ENCODE measurements at places on chromosomes 1 and 21.

- DNase-seq: no peak
Observed at GRCh38 chr1:209556162-209556690, 27.3 kb upstream of the CAMK1G start.

DNA sequence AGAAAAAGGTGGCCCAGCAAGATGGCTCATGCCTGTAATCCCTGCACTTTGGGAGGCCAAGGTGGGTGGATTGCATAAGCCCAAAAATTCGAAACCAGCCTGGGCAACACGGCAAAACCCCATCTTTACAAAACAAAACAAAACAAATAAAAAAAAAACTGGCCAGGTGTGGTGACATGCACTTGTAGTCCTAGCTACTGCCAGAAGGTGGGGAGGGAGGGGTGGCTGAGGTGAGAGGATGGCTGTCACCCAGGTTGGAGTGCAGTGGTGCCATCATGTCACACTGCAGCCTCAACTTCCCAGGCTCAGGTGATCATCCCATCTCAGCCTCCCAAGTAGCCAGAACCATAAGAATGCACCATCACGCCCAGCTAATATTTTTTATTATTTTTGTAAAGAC lies 22.8 kb downstream of the RERE start:
- no peak for DNase-seq

DNA sequence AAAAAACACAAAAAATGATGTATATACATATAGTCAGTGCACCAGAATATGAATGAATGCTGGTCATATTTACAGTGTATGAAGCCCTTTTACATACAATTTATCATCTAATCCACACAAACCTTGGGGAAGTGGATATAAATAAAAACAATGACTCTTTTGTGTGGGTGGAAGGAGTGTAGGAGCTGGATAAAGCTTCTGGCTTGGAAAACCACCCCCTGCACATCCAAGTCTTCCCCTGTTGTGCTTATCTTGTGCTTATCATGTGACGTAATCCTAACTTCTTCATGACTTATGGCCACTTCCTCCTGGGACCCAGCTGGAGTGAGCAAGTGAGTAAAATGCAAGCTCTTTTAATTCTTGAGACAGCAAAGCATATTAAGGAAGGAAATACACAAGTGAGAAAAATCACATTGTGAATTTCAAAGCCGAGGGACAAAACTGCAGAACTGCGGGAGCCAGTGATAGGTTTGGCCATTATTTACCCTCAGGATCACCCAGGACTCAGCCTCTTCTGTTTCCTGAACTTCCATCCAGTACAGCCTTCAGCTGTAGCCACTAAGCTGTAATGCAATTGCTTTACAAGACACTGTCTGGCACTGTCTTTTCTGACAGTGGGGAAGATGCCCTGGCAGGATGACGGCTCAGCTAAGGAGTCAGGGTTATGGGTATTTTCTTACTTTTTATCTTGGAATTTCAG lies 104.0 kb upstream of the PPM1J start:
- DNase-seq: no peak

DNA sequence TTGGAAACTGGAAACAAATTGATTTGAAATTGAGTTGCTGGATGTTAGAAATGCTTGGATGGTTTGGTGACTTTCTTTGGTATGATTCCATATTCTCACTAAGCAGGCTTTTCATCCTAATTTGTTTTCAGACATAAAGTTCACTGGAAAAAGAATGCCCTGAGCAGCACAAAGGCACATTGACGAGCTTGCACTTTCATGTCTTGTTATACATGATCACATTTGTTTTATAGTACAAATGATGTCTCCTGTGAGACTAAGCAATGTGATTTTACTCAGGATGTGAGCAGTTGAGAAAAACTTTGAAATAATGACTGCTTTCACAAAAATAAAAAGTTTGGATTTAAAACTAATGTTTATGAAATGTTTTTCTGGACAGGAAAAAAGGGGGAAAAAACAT lies 63.6 kb downstream of the KCNT2 start:
- DNase-seq: no peak

- DNase-seq: peak; percentile 22
Observed at GRCh38 chr21:46099476-46099875, 1.6 kb downstream of the COL6A2 start.

GRCh38 chr1:79530476-79530875 lies 523.9 kb upstream of the ADGRL4 start:
- no peak for DNase-seq

DNA sequence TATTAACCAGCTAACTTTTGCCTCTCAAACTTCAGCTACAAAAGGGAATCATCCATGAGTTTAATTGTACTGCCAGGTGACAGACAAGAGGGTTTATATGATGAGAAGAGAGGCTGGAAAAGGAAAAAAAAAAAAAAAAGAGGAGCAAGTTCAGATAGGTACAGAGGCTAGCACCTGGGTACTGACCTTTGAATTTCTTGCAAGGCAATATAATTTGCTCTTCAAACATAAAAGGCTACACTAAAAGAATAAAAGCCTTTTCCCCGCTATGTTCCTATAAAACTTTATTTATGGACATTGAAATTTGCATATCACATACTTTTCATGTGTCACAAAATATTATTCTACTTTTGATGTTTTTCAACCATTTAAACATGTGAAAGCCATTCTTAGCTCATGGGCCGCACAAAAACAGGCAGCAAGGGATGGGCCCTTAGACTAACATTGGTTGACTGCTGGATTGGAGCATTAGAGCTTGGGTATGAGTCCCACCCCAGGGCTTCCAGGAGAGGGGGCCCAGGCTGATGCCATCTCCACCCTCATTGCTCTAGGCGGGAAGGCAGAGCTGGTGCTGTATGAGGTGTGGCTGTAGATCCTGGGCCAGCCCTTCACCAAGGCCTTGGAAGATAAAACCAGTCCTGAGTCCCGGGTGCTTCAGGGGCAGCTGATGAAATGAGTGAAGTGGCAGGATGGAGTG lies 44.3 kb downstream of the ATP1B1 start:
- DNase-seq: no peak

DNA sequence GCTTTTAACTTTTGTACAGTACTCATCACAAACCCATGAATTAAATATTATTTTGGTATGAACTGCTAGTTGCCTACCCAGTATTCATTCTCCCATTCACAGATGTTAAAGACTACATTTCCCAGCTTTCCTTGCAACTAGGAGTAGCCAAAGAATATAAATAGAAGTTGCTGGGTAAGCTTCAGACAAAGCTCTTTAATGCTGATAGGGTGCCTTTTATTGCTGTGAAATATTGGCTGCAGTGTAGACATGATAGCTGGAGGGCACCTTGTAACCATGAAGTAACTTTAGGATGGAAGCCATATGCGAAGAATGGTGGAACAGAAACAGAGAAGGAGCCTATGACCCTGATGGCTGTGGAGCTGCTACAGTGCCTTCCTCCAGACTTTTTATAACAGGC lies 16.7 kb downstream of the JUN start:
- no peak for DNase-seq

DNA sequence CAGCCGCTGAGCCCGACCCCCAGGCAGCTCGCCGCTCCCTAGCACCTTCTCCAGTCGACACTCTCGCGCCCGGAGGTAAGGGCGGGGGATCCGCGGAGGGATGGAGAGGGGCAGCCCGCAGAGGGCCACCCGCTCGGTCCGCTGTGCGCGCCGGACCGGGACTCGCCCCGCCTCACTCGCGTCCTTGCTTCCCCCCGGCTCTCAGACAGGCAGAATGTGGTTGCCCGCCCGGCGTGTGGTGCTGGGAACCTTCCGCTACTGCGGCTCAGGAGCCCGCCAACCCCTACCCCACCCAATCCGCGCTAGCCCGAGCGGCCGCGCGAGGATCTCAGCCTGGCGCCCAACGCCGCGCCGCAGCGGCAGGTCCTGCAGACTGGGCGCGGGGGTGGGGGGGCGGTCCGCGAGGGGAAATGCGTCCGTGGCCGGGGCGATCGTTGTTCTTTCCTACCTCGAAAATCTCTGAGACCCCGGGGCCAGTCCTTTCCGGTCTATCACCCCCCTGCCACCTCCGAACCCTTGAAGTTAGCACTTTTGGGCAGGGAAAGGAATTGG lies 404 bp downstream of the LRRC8C start:
- DNase-seq: peak; percentile 35

- no peak for DNase-seq
Observed at GRCh38 chr1:246364415-246364941, 142.6 kb downstream of the SMYD3 start.

- DNase-seq: no peak
Observed at GRCh38 chr1:52145137-52145536, 3.2 kb downstream of the ZFYVE9 start.
